Activated naive CD4-positive, alpha-beta T cell treated with anti-CD3 and anti-CD28 coated beads for 36 hours (primary cell): ENCODE measurements at places on chromosomes 2 and 18. TPM values are rescaled to one million over a fixed set of nuclear protein-coding genes. Genes with fewer than 3 reads are reported as not detected.
A peak's percentile ranks its signal among the peaks of the same experiment; 100 is the strongest.

- no peak for DNase-seq
Observed at GRCh38 chr2:172516299-172516698, 39.6 kb upstream of the PDK1 start.

DNA sequence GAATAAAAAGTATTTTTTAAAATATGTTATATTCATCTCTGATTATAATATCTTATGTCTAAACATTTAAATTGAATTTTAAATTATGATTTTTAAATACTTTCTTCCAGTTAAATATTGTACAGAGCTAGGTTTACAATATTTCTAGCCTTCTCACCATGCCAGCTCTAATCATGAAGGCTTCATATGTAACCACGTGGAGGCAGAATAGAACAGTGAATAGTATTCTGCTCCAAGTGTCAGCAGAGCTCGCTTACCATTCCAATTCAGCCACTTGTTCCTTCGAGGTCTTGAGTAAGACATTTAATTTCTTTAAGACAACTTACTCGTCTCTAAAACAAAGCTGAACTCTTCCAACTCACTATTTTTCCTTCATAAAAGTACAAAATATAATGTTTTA, 871.8 kb downstream of the SUCLG1 start:
- no peak for DNase-seq

DNA sequence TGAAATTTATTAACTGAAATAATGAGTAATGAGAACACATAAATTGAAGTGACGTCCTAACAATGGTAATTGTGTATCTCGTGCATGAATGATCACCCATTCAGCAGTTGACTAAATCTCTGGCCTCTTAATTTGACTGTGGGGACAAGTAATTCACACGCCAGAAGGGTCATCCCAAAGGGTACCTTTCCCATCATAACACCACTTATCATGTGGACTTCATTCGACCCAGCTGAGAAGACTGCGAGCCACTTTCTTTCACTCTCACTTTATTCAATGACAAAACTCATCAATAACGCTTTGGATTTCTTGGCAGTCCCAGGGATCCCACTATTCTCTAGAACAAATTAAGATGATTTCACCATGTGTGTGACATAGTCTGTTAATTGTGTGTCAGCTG, 62.7 kb upstream of the LYPD1 start:
- DNase-seq, result no peak

- DNase-seq, result no peak
Observed at GRCh38 chr18:48296581-48296980, 112.6 kb downstream of the ZBTB7C start.

DNA sequence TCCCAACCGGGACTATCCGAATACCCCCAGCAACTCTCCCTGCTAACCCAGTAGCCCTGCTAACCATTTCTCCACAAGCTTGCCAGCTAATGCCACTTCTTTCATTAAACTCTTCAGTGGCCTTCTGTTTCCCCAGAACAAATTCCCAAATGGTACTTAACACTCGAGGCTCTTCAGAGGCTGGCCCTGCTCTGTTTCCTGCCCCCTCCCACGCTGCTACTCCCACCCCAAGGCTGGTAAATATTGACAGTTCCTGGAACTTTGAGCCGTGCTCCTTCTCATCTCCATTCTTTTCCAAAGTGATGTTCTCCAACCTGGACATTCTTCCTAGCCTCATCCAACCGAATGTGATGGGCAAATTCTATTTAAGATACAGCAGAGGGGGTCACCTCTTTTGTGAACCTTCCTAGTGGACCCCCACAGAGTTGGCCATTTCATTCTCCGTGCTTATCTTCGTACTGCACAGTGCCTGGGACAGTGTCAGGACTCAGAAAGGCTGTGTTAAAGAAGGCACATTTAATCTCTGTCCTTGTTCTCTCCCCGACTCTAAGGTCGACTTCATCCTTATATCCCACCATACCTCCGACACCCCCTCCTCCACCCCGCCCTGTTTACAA, 3.2 kb upstream of the KIDINS220 start:
- no peak for DNase-seq

DNA sequence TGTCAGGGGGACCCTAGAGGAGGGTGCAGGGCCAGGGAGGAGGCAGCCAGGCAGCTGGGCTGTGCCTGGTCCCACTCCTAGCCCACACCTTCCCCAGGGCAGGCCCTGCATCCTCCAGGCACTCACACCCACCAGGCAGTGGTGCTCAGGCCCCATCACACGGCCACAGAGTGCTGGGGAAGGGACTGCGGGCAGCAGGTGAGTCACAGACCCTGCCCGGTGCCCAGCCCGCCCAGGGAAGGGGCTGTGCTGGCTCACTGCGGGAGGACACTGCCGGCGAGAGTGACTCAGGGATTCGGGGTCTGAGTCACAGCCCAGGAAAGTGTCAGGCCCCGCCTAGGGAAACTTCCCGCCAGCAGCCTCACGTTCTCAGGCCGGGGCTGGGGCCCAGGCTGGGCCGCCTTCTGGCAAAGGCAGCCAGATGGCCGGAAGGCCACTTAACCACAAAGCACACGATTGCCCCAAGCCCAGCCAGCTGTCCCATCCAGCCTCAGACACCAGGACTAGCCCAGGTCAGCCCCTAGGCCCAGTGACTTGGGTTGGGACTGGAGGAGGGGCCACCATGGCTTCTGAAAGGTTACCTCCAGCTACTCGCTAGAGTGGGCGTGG, 42.2 kb downstream of the BIN1 start:
- DNase-seq, result peak; percentile 85

DNA sequence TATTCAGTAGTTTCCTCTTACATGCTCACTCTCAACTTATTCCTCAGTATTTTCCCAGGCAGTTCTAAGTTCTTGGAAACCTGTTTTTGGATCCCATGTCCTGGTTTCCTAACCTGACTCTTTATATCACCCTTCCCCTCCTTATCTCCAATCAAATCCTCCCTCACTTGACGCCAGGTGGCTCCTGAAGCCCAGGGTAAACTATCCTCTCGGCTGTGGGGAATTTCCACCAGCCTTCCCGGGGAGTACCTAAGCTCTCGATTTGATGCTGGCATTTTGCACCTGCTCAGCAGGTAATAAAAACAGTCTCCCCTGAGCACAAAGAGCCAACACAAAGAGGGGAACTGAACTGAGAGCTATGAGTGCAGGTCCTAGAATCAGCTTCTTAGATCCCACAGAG, 538.0 kb downstream of the SLC4A3 start:
- no peak for DNase-seq

DNA sequence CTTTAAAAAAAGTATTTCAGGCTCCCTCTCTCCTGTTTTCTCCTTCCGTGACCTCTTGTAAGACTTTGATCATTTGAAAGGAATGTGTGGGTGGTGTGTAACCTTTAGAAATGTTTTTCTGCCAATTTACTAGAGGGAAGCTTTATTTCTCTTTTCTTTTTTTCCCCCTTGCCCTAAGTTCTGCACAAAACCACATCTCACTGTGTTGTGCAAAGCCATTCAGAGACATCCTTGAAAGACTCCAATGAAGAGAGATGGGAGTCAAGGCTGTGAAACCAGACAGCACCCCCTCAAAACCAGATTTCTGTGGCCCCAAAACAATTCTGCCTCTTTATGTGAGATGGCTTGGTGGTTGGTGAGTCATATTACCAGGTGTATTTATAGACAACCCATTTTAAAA, 184.6 kb upstream of the ERBB4 start:
- DNase-seq, result no peak

DNA sequence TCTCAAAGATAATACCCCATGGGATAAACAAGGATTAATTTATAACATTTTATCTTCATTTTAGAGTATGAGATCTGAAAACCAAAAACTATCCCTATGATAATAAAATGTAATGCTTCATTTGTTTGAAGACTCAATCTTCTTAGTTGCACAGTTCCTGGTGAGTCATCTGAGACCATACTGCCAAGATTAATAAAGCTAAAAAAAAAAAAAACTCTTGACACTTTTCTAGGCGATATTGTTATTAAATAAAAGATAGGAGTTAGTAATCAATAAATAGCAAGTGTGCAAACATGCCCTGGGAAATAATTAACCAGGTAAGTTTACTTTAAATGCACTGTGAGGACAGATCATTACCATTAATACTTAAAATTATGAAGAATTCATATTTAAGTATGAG, 83.9 kb downstream of the RPE start:
- DNase-seq, result no peak

DNA sequence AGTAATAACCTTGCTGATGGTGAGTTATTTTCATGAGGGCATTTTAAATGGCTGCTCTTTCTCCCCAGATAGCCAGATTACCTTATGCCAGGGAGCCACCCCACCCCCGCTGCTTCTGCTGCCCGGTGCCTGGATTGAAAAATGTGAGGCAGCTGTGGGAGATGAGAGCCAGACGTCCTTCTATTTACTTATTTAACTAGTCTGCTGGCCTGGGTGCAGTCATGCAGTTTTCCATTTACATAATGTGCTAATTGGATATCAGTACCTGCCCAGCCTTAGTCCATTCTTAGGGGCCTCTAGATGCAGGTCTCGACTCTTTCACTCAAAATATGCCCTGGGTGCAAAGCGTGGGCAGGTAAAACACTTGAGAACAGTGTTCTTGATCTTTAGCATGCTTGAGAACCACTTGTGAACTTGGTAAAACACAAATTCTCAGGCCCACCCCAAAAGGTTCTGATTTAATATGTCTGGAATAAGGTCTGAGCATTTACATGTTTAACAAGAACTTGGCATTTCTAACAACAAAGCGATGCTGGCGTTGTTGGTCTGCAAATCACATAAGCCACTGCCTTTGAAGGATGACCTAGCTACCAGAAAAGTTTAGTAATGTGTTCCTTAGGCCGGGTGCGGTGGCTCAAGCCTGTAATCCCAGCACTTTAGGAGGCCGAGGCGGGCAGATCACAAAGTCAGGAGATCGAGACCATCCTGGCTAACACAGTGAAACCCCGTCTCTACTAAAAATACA, 154.3 kb downstream of the NRP2 start:
- DNase-seq, result no peak

GRCh38 chr2:204019572-204020501, 83.3 kb downstream of the ICOS start:
- DNase-seq, result peak; percentile 90

GRCh38 chr2:223487214-223487846, 114.8 kb downstream of the SCG2 start:
- DNase-seq, result no peak

- no peak for DNase-seq
Observed at GRCh38 chr2:46353509-46353908, 56.3 kb downstream of the EPAS1 start.

DNA sequence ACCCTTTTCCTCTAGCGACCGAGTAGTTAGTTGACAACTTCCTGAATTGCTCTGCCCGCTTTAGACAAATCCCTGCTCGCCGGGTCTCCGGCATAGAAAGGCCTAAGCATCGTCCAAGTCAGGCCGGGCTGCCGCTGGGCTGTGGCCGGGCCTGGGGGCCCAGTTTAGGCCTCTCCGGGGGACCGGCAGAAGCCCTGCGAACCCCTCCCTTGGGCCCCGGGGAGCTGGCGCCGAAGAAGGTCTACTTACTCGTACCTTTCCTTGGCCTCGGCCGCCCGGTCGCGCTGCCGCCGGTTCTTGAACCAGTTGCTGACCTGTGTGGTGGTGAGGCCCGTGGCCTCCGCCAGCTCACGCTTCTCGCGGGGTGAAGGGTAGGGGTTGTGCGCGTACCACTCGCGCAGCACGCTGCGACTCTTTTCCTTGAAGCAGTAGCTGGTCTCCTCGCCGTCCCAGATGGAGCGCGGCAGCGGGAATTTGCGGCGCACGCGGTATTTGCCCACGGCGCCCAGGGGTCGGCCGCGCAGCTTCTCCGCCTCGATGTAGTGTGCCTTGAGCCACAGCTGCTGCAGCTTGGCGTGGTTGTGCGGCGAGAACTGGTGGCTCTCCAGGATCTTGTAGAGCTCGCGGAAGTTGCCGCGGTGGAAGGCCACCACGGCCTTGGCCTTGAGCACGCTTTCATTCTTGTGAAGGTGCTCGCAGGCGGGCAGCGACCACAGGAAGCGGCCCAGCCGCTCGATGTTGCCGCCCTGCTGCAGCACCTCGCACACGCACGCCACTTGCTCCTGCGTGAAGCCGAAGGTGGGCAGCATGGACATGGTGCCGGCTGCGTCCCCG, 739 bp downstream of the SIX2 start:
- no peak for DNase-seq

DNA sequence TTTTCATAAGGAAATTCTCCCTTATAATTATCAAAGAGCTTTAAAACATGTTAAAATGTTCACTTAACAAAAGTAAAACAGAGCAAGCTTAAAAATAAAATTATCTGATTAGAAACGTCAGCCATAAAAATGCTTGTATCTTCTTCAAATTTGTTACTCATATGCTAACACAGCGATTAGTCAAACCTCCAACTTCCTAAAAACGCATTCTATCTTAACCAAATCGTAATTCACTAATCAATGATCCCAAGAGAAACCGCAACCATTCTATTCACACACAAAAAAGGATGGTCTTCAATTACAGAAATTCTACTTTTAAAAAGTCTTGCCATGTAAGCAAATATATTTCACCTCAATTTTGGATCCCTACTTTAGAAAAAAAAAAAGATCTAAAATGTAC, 1.9 kb downstream of the STK17B start:
- no peak for DNase-seq

DNA sequence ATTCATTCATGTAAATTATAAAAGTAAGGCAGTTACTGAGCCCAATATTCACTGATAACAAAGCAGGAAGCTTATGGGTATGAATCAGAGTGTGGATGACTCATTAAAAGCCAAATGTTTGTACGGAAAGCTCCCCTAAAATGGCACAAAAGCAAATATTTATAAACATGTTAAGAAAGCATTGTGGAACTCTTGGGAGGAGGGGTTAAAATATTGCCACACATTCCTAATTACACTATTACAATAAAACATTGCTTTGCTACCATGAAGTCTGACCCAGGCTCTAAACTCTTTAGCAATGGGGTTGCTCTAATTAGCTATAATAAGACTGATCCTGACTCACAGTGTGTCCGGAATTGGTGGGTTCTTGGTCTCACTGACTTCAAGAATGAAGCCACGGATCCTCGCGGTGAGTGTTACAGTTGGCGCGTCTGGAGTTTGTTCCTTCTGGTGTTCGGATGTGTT, 110.9 kb downstream of the NAB1 start:
- no peak for DNase-seq

GRCh38 chr2:212640428-212640827, 101.8 kb upstream of the ERBB4 start:
- no peak for DNase-seq

GRCh38 chr2:229610333-229610732, 104.0 kb downstream of the DNER start:
- DNase-seq, result no peak

GRCh38 chr2:240556553-240557100, 1.2 kb downstream of the ANKMY1 start:
- DNase-seq, result peak; percentile 76

- no peak for DNase-seq
Observed at GRCh38 chr18:75128911-75129716, 79.8 kb downstream of the PTGR3 start.

- DNase-seq, result no peak
Observed at GRCh38 chr2:193276560-193276959, 1081.8 kb upstream of the TMEFF2 start.

Gene RNF125
- 12.0 TPM for total RNA-seq

Gene INPP5D
- 51.0 TPM for total RNA-seq

Gene PSMA8
- total RNA-seq, result 2.1 TPM

Gene SERPINB11
- total RNA-seq, result not detected

Gene FBLN7
- 39.0 TPM for total RNA-seq

Gene ALPI
- total RNA-seq, result not detected

Gene AQP12A
- not detected for total RNA-seq

Gene CLASP1
- total RNA-seq, result 47.3 TPM

Gene ZNF397
- 22.6 TPM for total RNA-seq

Gene CNTNAP5
- total RNA-seq, result not detected

Gene SCYGR5
- total RNA-seq, result not detected

Gene ACSL3
- 35.1 TPM for total RNA-seq
